ENCODE measurements at places on chromosomes 6 and 20. TPM values are rescaled to one million over a fixed set of nuclear protein-coding genes. Genes with fewer than 3 reads are reported as not detected.

GRCh38 chr20:1131354-1131753, 13.0 kb downstream of the PSMF1 start:
- no peak for DNase-seq
- no peaks in the 10 kb centered on the region for H3K27me3 ChIP-seq
- no peak overlapping the region for H3K27ac ChIP-seq
- H3K4me3 ChIP-seq: no peak overlapping the region

GRCh38 chr6:34031625-34032383, 114.1 kb downstream of the GRM4 start:
- H3K4me3 ChIP-seq: no peak overlapping the region

GRCh38 chr20:14744723-14745122, 407.3 kb upstream of the FLRT3 start:
- DNase-seq: no peak
- no peaks in the 10 kb centered on the region for H3K36me3 ChIP-seq
- no peak overlapping the region for H3K4me3 ChIP-seq
- H3K4me1 ChIP-seq: no peaks in the 10 kb centered on the region
- H3K27me3 ChIP-seq: no peaks in the 10 kb centered on the region

DNA sequence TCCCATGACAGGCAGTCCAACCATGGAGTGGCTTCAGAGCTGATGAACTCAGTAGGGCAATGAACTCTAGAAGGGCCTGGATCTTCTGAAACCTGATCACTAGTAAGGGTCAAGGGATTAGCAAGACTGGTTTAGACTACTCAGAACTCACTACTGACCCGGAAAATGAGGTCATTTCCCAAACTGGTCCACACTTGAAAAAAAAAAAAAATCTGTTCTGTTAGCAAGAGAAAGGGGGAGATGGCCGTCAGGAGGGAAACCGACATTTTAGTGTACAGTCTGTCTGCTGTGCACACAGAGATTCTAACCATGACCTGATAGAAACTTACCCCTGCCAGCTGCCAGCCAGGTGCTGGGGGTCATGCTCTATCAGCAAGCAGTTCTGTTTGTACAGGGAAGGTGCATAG, 262.4 kb upstream of the AGPAT4 start:
- H3K27me3 ChIP-seq: no peaks in the 10 kb centered on the region
- H3K4me3 ChIP-seq: no peak overlapping the region
- no peak for DNase-seq
- H3K27ac ChIP-seq: no peak overlapping the region

GRCh38 chr6:170203212-170203611, 87.7 kb downstream of the DLL1 start:
- no peaks in the 10 kb centered on the region for H3K4me1 ChIP-seq
- no peaks in the 10 kb centered on the region for H3K36me3 ChIP-seq
- no peak overlapping the region for H3K4me3 ChIP-seq
- H3K27me3 ChIP-seq: no peaks in the 10 kb centered on the region

DNA sequence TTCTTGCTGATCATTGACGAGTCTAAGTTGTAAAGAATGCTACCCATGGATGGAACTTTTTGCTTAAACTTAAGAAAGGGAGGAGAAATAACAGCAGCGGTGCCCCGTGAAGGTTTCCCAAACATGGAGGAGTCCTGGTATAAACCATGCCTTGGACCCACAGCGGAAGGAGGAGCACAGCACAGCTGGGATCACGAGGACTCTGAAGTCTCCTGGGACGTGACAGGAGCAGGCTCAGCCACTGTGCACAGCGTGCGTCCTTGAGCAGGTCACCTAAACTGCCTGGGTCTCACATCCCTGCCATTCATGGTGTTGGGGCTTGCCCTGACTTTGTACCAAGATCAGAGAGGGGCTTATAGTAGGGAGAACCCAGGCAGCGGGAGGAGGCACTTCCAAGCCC, 56.1 kb upstream of the UNC93A start:
- no peaks in the 10 kb centered on the region for H3K27me3 ChIP-seq
- peaks cover 6% of the 10 kb centered on the region for H3K4me1 ChIP-seq
- H3K36me3 ChIP-seq: no peaks in the 10 kb centered on the region
- H3K4me3 ChIP-seq: no peak overlapping the region
- no peak overlapping the region for H3K27ac ChIP-seq

GRCh38 chr6:63742060-63742459, 106.5 kb downstream of the PHF3 start:
- H3K27ac ChIP-seq: no peak overlapping the region
- DNase-seq: no peak
- H3K4me1 ChIP-seq: no peaks in the 10 kb centered on the region
- H3K4me3 ChIP-seq: no peak overlapping the region
- H3K27me3 ChIP-seq: no peaks in the 10 kb centered on the region
- no peaks in the 10 kb centered on the region for H3K36me3 ChIP-seq

DNA sequence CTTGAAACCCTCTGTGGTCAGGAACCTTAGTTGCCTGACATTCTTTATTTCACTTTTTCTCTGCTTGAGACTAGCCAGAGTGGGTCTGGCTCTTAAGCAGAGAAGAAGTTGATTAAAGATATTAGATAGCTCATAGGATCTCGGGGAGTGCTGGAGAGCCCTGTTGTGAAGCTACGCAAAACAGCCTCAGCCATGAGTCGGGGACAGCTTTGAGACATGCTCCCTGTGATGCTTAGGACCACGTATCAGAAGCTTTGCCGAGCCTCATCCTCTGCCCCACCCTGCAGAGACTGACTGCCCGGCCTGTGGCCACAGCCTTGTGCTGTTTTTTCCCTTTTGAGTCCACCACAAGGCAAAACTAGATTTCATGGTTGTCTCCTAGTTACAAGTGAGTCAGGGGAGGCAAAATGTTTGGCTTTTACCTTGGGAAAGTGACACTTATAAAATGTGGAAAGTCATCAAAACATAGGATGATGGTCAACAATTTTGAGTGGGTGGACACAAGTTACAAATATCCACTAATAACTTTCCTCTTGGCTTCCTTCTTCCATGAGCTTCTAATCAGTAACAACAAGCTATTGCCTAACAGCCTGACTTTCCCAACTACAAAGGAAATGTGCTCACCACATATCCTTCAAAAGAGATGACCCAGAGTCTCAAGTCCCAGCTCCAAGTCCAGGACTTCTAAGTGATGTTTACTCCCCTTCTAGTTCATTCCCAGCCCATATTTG, 108.4 kb downstream of the JAG1 start:
- H3K4me1 ChIP-seq: peaks cover 7% of the 10 kb centered on the region
- peak overlapping the region; percentile 74 for H3K27ac ChIP-seq
- H3K4me3 ChIP-seq: no peak overlapping the region

DNA sequence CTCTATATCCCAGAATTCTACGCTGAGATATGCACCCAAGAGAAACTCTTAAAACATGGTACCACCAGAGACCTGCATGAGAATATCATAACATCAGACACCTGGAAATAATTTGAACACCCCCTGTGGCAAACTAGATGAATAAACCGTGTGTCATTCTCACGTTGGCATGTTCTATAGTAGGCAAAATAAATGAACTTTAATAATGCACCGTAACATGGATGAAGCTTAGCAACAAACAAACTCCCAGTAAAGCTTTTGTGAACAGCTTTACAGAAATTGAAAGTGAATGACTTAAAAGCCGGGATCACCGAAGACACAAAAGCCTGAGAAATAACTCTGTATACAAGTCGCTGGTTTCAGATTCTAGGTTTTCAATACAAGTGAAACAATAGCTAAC, 1166.8 kb upstream of the CITED2 start:
- H3K27ac ChIP-seq: no peak overlapping the region
- H3K4me3 ChIP-seq: no peak overlapping the region
- no peaks in the 10 kb centered on the region for H3K27me3 ChIP-seq
- DNase-seq: no peak
- H3K4me1 ChIP-seq: peaks cover 14% of the 10 kb centered on the region

GRCh38 chr6:154071711-154072110, 32.7 kb downstream of the OPRM1 start:
- no peak for DNase-seq
- H3K27me3 ChIP-seq: no peaks in the 10 kb centered on the region
- no peaks in the 10 kb centered on the region for H3K4me1 ChIP-seq

- no peak overlapping the region for H3K27ac ChIP-seq
- no peaks in the 10 kb centered on the region for H3K27me3 ChIP-seq
- H3K4me1 ChIP-seq: peaks cover under 1% of the 10 kb centered on the region
Observed at GRCh38 chr6:33156561-33156960, 35.7 kb downstream of the COL11A2 start.

DNA sequence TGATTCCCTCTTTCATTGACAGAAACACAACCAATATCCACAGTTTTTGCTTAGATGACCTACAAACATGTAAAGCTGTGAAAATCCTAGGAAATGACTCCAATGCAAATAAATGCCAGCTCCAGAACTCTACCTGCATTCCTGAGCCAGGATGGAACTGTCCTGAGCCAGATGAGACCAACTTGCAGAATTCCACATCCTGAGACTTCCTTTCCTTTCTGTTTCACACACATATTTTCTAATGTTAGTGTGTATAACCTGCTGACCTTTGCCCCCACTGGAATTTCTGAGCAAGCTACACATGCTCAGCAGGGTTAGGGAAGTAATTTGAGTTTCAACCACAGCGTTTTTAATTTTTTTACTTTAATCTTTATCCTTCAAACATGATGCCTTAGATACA, 69.6 kb upstream of the ADGRF1 start:
- no peaks in the 10 kb centered on the region for H3K27me3 ChIP-seq
- H3K4me1 ChIP-seq: peaks cover 17% of the 10 kb centered on the region
- peak; percentile 35 for DNase-seq

PRR18 gene
- polyA plus RNA-seq: 1.5 TPM

PSORS1C1 gene
- polyA plus RNA-seq: 3.9 TPM

PREP gene
- 27.3 TPM for polyA plus RNA-seq

All from hepatocyte (in vitro differentiated cells).